Immature natural killer cell (primary cell): ENCODE measurements at places on chromosomes 1 and 21.

- no peaks in the 10 kb centered on the region for H3K36me3 ChIP-seq
- H3K27ac ChIP-seq, result no peak overlapping the region
- H3K4me3 ChIP-seq, result no peak overlapping the region
- DNase-seq, result no peak
- peaks cover 2% of the 10 kb centered on the region for H3K4me1 ChIP-seq
- peaks cover 3% of the 10 kb centered on the region for H3K27me3 ChIP-seq
Observed at GRCh38 chr1:166083887-166084286, 82.9 kb downstream of the FAM78B start.

- H3K36me3 ChIP-seq, result peaks cover 44% of the 10 kb centered on the region
- DNase-seq, result no peak
- no peak overlapping the region for H3K27ac ChIP-seq
- no peak overlapping the region for H3K4me3 ChIP-seq
- peaks cover 10% of the 10 kb centered on the region for H3K4me1 ChIP-seq
Observed at GRCh38 chr1:7984811-7985210, 23.3 kb downstream of the PARK7 start.

- peaks cover 2% of the 10 kb centered on the region for H3K4me1 ChIP-seq
- H3K27ac ChIP-seq, result no peak overlapping the region
- no peak overlapping the region for H3K4me3 ChIP-seq
- no peaks in the 10 kb centered on the region for H3K36me3 ChIP-seq
Observed at GRCh38 chr1:1947493-1947892, 28.4 kb upstream of the TMEM52 start.

DNA sequence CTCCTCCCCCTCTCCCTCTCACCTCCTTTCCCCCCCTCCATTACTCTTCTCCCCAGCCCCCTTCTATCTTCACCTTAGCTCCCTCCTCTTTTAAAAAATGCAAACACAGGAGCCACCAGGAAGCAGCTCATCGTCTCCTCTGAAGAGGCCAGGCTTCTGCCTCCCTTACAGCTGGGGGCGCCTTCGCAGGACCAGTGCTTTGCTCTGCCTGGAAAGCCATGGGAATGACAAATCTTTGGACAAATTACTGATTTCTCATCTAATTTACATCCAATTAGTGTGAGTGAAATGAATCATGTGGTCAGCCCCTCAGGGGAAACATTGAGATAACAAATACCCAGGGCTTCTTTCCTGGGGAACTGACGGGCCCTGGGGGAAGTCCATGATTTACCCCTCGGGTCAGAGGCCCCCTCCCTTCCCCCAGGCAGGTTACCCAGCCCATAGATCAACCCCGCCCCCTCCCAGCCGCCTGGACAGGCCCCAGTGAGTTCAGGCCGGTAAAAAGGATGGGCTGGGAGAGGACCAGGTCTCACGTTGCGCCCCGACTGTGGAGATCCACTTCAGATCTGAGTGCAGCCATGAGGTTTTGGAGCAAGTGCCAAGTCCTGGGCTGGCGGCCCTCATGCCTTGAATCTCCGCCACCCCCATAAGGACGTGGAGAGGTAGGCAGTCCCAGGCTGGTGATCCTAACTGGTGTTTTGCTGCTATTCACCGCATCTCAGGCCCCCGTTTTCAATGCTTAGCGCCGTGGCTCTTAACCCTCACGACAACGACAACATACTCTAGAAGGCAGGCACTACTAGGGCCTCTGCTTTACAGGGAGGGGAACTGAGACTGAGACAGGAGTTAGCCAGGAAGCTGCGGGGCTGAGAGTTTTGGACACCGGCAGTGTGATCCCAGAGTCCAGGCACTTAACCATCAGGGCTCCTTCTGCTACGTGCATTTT lies 300.8 kb downstream of the RRAGC start:
- peak overlapping the region; percentile 87 for H3K4me3 ChIP-seq
- no peaks in the 10 kb centered on the region for H3K36me3 ChIP-seq
- peaks cover 6% of the 10 kb centered on the region for H3K27me3 ChIP-seq

DNA sequence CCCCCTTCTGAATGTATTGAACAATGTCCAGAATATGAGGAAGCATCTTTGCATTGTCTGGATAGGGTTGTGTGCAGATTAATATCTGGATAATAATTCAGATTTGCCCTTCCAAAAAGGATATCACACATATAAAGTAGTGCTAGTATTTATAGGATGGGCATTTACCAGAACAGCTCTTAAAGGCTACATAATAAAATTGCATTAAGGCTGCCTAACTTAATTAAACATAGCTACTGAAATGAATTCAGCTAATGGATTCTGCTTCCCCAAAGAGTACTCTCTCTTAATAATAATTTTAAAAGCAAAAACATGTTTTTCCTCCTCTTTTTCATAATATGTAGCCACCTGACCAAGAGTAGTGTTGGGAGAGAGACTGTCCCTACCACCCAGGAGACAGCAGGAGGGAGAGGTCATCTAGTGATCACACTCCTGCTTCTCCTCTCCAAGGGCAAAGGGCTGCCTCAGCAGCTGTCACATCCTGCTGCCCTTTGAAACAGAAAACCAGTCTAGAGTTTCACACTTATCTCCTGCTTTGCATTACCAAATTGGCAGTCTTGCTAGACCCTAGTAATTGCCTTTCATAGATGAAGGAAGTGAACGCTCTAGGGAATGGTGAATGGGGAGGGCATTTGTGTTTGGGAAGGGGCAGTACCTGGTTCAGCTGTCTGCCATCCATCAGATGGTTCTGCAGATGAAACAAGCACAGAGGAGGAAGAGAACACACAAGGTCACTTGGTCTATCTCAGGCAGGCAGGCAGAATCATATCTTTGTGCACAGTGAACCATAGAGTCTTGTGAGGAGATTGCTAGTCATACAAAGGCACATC lies 29.3 kb upstream of the DDAH1 start:
- no peaks in the 10 kb centered on the region for H3K36me3 ChIP-seq
- no peak overlapping the region for H3K4me3 ChIP-seq
- DNase-seq, result no peak
- H3K4me1 ChIP-seq, result no peaks in the 10 kb centered on the region

GRCh38 chr1:78839704-78840277 lies 166.7 kb downstream of the ADGRL4 start:
- H3K4me3 ChIP-seq, result no peak overlapping the region
- H3K4me1 ChIP-seq, result peaks cover 7% of the 10 kb centered on the region
- no peaks in the 10 kb centered on the region for H3K36me3 ChIP-seq
- H3K27ac ChIP-seq, result no peak overlapping the region

DNA sequence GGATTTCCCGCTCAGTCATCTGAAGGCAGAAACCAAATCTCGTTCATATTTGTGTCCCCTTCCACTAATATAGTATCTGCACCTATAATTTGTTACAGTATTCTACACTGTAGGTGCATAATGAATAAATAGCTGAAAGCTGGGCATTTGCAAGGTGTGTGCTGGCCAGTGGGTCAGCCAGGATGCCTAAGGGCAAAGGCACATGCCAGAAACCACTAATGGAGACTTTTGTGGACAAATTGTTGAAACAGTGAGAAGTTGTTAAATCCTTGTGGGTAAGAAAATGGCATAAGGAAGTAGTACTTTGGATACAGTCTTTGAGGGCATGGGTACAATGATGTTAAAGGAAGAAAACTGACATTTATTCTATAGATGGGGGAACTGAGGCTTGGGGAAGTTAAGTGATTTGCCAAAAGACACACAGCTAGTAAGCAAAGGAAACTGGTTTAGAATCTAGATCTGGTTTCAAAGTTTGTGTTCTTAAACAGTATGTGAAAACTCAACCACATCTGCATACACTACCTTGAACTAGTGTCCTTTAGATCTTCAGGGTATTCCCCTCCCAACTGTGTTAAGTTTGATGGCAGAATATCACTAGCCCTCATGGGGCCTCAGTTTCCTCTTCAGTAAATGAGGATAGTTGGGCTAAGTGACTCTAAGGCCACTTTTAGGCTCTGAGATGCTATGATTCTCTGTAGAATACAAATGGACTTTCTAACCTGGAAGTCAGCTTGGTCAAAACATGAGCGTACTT lies 26.5 kb upstream of the LRRC8C start:
- no peaks in the 10 kb centered on the region for H3K36me3 ChIP-seq
- H3K27ac ChIP-seq, result peak overlapping the region; percentile 76
- no peak overlapping the region for H3K4me3 ChIP-seq
- peaks cover 57% of the 10 kb centered on the region for H3K4me1 ChIP-seq

DNA sequence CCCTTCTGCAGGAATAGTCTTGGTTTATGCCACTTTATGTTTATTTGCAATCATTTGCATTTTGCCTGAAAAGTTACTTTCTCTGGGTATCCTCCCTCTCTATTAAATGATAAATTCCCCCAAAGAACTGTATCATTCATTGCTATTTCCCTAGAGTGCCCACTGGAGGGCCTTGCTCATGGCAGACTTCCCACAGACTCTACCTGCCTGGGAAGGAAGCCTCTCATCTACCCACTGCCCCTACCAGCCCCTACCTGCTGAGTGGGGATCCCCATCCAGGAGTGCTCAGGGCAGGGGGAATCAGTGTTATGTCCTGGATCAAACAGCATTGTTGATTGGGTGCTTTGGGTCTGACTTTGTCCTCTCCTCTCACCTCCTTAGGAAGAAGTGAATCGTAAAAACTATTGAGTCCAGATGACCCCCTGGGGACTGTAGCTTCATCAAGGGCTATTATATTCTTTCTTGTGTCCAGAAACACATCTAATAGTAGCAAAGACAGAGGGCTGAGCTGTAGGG lies 6.8 kb upstream of the LRRN2 start:
- DNase-seq, result no peak
- H3K27me3 ChIP-seq, result peaks cover 3% of the 10 kb centered on the region
- H3K27ac ChIP-seq, result no peak overlapping the region

DNA sequence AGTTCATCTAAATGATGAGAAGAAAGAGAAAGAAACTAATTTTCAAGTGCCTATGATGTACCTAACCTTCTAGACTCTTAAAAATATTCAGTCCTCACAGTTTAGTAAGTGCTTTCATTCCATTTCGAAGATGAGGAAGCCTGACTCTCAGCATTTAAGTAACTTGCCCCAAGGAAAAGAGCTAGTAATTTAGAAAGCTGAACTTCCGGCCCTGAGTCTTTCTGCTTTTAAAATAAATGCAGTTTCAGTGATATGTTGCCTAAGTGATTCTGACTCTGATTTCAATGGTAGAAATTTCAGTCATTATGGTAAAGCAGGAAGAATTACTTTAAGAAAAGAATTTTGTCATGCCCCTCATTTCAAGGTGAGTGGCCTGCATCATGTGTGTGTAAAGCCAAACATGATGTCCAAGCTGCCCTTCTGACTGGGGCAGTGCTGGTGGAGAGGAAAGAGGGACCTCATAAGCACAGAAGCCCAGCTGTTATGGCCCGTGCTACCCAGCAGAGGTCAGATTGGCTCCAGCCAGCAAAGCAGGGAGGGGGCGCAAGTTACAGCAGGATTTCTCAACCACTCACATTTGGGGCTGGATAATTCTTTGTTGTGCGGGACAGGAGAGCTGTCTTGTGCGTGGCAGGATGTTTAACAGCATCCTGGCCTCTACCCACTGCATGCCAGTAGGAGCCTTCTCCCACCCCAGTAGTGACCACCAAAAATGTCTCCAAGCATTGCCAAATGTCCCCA lies 10.7 kb downstream of the ATP1A4 start:
- no peak for DNase-seq
- peaks cover 18% of the 10 kb centered on the region for H3K27me3 ChIP-seq
- H3K36me3 ChIP-seq, result no peaks in the 10 kb centered on the region

- no peak overlapping the region for H3K27ac ChIP-seq
- H3K4me3 ChIP-seq, result no peak overlapping the region
- no peaks in the 10 kb centered on the region for H3K27me3 ChIP-seq
- no peaks in the 10 kb centered on the region for H3K4me1 ChIP-seq
- peaks cover 47% of the 10 kb centered on the region for H3K36me3 ChIP-seq
Observed at GRCh38 chr1:217456261-217456660, 174.6 kb downstream of the GPATCH2 start.

- H3K4me1 ChIP-seq, result peaks cover 45% of the 10 kb centered on the region
- H3K27me3 ChIP-seq, result no peaks in the 10 kb centered on the region
- H3K27ac ChIP-seq, result peak overlapping the region; percentile 91
- DNase-seq, result peak; percentile 86
- no peaks in the 10 kb centered on the region for H3K36me3 ChIP-seq
Observed at GRCh38 chr1:66335859-66336640, 197.9 kb upstream of the SGIP1 start.

GRCh38 chr1:76919085-76919484 lies 51.8 kb downstream of the ST6GALNAC5 start:
- H3K27ac ChIP-seq, result no peak overlapping the region
- DNase-seq, result no peak
- H3K27me3 ChIP-seq, result peaks cover 9% of the 10 kb centered on the region
- no peaks in the 10 kb centered on the region for H3K36me3 ChIP-seq
- no peaks in the 10 kb centered on the region for H3K4me1 ChIP-seq

DNA sequence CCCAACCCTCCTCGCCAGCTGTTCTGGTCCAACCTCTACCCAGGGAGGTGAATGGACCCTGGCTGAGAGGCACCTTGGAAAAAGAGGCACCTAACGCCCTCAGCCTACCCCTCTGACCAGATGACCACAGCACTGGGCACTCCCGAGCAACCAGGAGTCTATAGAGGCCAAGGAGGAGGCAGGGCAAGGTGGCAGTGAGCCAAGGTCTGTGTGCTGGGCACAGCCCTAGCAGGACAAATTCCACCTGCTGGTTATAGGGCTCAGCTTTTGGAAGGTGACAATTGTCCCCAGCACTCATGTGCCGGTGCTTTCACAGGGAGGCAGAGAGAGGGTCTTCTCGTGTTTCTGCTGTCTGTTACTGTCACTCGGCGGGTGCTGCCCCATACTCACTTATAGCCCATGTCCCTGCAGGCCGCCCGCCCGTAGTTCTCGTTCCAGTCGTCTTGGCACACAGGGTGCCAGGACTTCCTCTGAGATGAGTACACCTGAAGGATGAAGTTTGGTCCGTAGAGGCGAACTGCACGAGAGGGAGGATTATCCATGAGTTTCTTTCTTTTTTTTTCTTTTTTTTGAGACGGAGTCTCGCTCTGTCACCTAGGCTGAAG lies 27.8 kb downstream of the TMPRSS2 start:
- H3K27ac ChIP-seq, result no peak overlapping the region
- H3K4me3 ChIP-seq, result no peak overlapping the region
- H3K27me3 ChIP-seq, result peaks cover 6% of the 10 kb centered on the region
- no peaks in the 10 kb centered on the region for H3K36me3 ChIP-seq
- no peaks in the 10 kb centered on the region for H3K4me1 ChIP-seq

DNA sequence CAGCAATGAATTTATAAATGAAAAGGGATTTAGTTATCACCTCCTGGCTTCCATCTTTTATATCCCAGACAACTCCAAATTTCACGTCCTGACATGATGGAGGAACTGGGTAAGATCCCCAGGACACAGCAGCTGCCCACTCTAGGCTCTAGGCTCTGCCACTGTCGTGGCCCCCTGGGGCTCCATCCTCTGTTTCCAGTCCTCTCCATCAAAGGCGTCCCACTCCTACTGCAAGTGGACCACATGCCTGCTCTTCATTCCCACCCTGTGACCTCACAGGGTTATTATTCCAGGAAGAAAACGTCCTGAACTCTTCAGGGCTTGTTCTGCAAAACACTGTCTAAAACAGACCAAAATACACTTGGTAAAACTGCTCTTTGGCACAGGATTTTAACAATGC lies 11.9 kb downstream of the URB1 start:
- no peaks in the 10 kb centered on the region for H3K4me1 ChIP-seq
- H3K27ac ChIP-seq, result no peak overlapping the region
- DNase-seq, result no peak

- no peaks in the 10 kb centered on the region for H3K36me3 ChIP-seq
- H3K27ac ChIP-seq, result no peak overlapping the region
- H3K27me3 ChIP-seq, result peaks cover 6% of the 10 kb centered on the region
- H3K4me1 ChIP-seq, result no peaks in the 10 kb centered on the region
- DNase-seq, result no peak
Observed at GRCh38 chr1:171204296-171204695, 19.2 kb downstream of the FMO2 start.
